ENCODE measurements at places on chromosomes 5 and 9.
A peak's percentile ranks its signal among the peaks of the same experiment; 100 is the strongest.

- H3K36me3 ChIP-seq, result no peaks in the 10 kb centered on the region
- H3K27ac ChIP-seq, result no peak overlapping the region
- H3K4me3 ChIP-seq, result no peak overlapping the region
- ATAC-seq, result no peak
- no peaks in the 10 kb centered on the region for H3K4me1 ChIP-seq
These were observed 313.5 kb downstream of the PRDM9 start for GRCh38 chr5:23820765-23821471.

DNA sequence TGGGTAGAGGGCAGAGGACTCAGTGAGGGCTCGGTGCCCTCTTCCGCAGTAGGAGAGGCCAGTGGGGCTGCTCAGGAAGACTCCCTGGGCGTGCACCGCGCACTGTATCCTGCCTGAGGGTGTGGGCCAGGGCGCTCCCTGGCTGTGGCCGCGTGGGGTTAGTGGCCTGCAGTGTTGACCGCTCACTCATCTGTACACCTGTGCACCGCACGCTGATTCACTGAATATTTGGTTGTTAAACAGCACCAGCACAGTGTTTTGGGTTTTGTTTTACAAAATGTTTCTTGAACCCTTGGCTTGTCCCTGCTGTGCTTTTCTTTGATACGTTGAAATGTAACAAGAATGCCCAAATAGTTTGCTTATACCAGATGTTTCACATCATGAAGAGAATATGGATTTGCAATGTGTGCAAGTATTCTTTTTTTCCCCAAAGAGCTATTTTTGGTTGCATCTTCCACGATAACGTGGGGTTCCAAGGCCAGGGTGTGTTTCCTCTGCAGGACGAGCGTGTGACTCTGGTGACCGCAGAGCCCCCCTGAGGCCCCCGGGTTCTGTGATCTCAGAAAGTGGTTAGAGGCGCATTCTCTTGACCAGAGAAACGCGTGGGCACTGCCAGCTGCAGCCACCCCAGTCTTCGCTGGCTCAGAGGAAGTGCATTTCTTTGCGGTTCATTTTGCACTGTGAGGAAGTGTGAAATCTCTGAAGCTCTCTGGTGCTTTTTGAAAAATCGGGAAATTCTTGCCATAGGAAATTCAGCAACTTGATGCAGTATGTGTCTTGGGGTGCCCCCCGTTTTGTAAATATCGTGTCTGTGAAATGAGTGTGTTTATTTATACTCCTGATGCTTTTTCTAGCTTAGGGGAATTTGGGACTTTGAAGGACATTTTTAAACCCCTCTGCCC, 46.9 kb downstream of the AHRR start:
- H3K4me3 ChIP-seq, result peak overlapping the region; percentile 43
- peaks cover 53% of the 10 kb centered on the region for H3K4me1 ChIP-seq
- peaks cover 31% of the 10 kb centered on the region for H3K27me3 ChIP-seq
- ATAC-seq, result peak; percentile 86
- H3K27ac ChIP-seq, result peak overlapping the region; percentile 96
- H3K36me3 ChIP-seq, result peaks cover 80% of the 10 kb centered on the region

DNA sequence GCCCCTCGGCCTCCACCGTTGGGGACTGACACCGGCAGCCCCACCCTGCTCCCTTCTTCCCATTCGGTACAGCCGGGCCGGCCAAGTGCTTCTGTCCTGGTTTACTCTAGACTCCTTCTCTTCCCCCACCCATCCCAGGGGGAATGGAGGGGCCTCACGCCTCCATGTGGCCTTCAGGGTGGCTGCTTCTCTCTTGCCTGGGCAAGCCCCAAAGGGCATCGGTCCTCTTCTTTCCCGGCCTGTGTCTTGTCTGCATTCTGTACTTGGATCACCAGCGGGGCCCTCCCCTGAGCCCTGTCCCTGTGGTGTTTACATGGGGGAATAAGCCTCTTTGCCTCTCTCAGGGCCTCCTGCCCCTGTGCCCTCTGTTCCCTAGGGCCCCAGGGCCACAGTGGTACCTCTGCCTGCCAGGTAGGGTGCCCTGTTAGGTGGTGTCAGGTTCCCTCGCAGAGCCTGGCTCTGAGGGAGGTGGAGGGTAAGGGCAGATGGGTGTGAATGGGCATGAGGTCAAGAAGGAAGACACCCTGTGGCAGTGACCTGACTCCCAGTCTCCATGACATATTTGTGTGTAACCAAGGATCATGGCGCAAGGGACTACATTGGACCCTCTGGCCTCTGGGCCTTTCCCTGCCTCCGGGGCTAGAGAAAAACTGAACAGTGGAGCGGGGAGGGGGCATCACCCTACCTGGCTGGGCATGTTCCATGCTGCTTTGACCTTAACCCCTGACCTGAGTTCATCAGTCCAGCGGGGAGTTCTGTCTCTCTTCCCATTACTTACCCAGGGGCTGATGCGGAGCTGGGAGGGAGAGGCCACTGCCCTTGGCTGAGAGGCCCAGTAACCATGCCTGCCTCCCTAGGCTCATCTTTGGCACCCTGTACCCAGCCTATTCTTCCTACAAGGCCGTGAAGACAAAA, 1.6 kb downstream of the REEP2 start:
- H3K36me3 ChIP-seq, result peaks cover 20% of the 10 kb centered on the region
- peak overlapping the region; percentile 9 for H3K4me3 ChIP-seq
- peaks cover 15% of the 10 kb centered on the region for H3K4me1 ChIP-seq
- no peak for ATAC-seq
- H3K27me3 ChIP-seq, result no peaks in the 10 kb centered on the region
- no peak overlapping the region for H3K27ac ChIP-seq

- H3K4me3 ChIP-seq, result peak overlapping the region; percentile 94
- H3K27ac ChIP-seq, result peak overlapping the region; percentile 86
- peak; percentile 72 for ATAC-seq
These were observed 1.8 kb upstream of the FAM78A start for GRCh38 chr9:131277910-131278701.

- H3K36me3 ChIP-seq, result no peaks in the 10 kb centered on the region
- H3K4me3 ChIP-seq, result no peak overlapping the region
- no peak overlapping the region for H3K27ac ChIP-seq
- no peaks in the 10 kb centered on the region for H3K4me1 ChIP-seq
- H3K27me3 ChIP-seq, result no peaks in the 10 kb centered on the region
- ATAC-seq, result no peak
These were observed 11.2 kb upstream of the CCDC152 start for GRCh38 chr5:42745426-42745825.

GRCh38 chr5:67350618-67351201, 154.1 kb upstream of the CD180 start:
- H3K27ac ChIP-seq, result no peak overlapping the region
- ATAC-seq, result no peak
- H3K27me3 ChIP-seq, result peaks cover 16% of the 10 kb centered on the region
- H3K4me1 ChIP-seq, result peaks cover 13% of the 10 kb centered on the region
- H3K4me3 ChIP-seq, result no peak overlapping the region

DNA sequence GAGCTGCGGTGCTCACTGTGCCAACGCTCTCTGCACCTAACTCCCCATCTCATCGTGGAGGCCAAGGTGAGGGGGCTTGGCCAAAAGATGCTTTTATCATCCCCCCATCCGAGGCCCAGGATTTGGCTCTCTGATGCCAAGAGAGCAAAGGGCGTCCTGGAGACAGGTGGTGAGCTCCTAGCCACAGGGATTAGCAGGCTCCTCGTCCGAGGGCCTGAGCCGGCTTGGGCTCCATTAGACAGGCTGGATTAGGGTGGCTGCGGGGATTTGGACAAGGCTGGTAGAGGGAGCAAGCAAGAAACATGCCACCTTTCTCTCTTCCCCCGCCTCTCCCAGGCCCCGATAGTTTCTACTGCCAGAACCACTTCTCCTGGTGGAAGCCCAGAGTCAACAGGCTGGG, 1.0 kb upstream of the GRM6 start:
- no peaks in the 10 kb centered on the region for H3K36me3 ChIP-seq
- no peak overlapping the region for H3K27ac ChIP-seq
- ATAC-seq, result no peak
- H3K4me1 ChIP-seq, result no peaks in the 10 kb centered on the region
- no peak overlapping the region for H3K4me3 ChIP-seq
- H3K27me3 ChIP-seq, result peaks cover 61% of the 10 kb centered on the region

GRCh38 chr5:80569961-80570786, at the start of gene ANKRD34B:
Gene ANKRD34B (minus strand): TSS chr5:80570280. CDS start chr5:80560019, 10,261 bp downstream.
- H3K27ac ChIP-seq, result no peak within 1 kb of the TSS
- ATAC-seq, result no peak
- H3K36me3 ChIP-seq, result no peaks in the 10 kb centered on the region
- peaks cover 81% of the 10 kb centered on the region for H3K27me3 ChIP-seq
- peak within 1 kb of the TSS; percentile 56 for H3K4me3 ChIP-seq

GRCh38 chr9:114312513-114312875, 10.4 kb upstream of the ORM1 start:
- no peak overlapping the region for H3K27ac ChIP-seq
- no peaks in the 10 kb centered on the region for H3K36me3 ChIP-seq
- H3K4me1 ChIP-seq, result no peaks in the 10 kb centered on the region
- ATAC-seq, result no peak
- H3K4me3 ChIP-seq, result no peak overlapping the region

DNA sequence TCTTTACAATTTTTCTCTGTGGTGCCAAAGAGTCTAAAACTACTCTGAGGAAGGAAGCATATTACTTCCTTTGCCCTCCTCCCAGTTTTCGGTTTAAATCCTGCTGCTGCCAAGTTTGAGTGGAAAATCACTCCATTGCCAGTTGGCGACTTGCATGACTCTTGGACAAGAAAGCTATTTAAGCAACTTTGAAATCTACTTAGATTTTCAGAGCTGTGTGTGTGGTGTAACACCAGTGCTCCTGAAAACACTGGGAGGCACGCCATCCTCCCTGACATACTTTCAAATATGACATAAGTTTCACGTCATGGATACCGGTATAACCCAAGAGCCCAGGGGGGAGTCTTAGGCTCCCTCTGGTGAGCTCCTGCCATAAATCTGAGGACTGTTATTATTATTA, 83.5 kb upstream of the RIOK2 start:
- H3K36me3 ChIP-seq, result no peaks in the 10 kb centered on the region
- no peak overlapping the region for H3K27ac ChIP-seq
- ATAC-seq, result no peak
- no peaks in the 10 kb centered on the region for H3K27me3 ChIP-seq
- no peaks in the 10 kb centered on the region for H3K4me1 ChIP-seq

DNA sequence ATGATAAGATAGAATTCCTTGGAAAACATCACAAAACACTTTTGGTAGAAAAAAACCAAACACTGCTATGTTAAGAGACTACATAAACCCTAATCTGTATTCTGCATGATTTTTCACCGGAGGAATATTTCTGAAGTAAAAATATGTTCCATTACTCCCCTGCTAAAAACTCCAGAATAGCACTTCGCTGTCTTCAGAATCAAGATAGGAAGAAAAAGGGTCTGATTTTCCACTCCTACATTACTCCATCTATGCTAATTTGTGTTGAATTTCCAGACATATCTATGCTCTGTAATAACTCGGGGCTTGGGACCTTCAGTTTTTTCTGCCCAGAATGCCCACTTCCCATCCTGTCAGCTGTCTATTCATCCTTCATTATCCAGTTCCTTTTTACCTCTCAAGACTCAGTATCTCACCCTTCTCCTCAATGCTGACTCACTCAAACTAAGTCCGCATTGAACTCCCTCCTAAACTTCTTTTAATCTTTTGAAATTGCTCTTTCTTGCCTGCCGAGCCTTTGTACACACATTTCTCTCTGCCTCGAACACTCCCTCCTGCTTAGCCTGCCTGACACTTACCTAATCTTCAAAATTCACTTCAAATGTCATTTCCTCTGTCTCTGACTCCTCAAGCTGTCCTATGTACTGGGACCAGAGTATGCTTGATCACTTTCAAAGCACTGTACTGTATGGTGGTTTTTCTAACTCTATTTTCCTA, 171.0 kb downstream of the ARRDC3 start:
- H3K4me3 ChIP-seq, result no peak overlapping the region
- H3K4me1 ChIP-seq, result no peaks in the 10 kb centered on the region
- H3K27ac ChIP-seq, result no peak overlapping the region
- H3K36me3 ChIP-seq, result no peaks in the 10 kb centered on the region

DNA sequence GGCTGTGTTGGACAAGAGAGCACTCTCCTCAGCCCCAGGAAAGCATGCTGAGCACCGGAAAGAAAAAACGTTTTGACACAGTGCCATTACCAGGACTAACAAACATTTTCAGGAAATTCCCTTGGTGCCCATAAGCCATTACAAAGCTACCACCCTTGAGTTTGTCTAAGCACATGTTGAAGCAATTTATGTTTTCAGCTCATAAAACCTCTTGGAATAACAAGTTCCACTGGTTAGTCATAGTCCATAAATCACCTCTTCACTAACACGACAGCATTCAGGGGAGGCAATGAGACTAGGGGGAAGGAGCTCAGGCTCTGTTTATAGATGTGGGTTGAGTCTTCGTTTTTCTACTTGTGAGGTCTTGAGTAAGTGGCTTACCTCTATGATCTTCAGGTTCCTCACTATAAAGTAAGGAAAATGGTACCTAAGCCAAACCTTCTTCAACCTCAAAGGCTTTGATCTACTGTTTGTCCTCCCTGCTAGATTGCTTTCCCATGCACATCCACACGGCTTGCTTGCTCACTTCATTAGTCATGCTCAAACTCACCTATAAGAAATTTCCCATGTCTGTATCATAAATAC, 65.4 kb downstream of the DRD1 start:
- no peaks in the 10 kb centered on the region for H3K36me3 ChIP-seq
- no peak overlapping the region for H3K27ac ChIP-seq

- H3K4me1 ChIP-seq, result peaks cover 13% of the 10 kb centered on the region
- no peak overlapping the region for H3K4me3 ChIP-seq
- H3K27ac ChIP-seq, result no peak overlapping the region
- H3K27me3 ChIP-seq, result peaks cover 41% of the 10 kb centered on the region
- H3K36me3 ChIP-seq, result no peaks in the 10 kb centered on the region
These were observed 85.6 kb downstream of the PSD2 start for GRCh38 chr5:139881143-139881733.

DNA sequence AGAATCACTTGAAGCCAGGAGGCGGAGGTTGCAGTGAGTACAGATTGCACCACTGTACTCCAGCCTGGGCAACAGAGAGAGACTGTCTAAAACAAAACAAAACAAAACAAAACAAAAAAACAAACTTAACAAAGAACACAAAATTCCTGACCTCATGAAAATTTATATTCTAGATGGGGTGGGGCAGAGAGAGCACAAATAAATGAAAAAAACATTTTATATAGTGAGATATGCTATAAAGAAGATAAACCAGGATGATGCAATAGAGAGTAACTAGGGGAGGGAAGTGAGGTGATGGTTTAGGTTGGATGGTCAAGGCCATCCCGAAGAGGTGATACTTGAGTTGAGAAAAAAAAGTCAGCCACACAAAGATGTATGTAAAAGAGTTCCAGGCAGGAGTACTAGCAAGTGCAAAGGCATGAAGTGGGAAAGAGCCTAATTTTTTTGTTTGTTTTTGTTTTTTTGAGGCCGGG, 10.2 kb upstream of the LARS1 start:
- H3K27me3 ChIP-seq, result peaks cover 24% of the 10 kb centered on the region
- H3K4me1 ChIP-seq, result no peaks in the 10 kb centered on the region
- no peak overlapping the region for H3K4me3 ChIP-seq
- no peak for ATAC-seq

- H3K4me3 ChIP-seq, result no peak overlapping the region
- H3K27me3 ChIP-seq, result no peaks in the 10 kb centered on the region
- no peak overlapping the region for H3K27ac ChIP-seq
- H3K36me3 ChIP-seq, result peaks cover 25% of the 10 kb centered on the region
These were observed 47.6 kb downstream of the KLHL3 start for GRCh38 chr5:137688210-137688840.
